Activated T-cell treated with anti-CD3 and anti-CD28 coated beads, Interleukin-2, amount 50 U/mL, for 72 hours (primary cell): ENCODE measurements at places on chromosomes 3 and 15. TPM values are rescaled to one million over a fixed set of nuclear protein-coding genes. Genes with fewer than 3 reads are reported as not detected.

FGF7 gene
- not detected for total RNA-seq

ABHD14A gene
- 6.6 TPM for total RNA-seq

KLF15 gene
- 1.0 TPM for total RNA-seq

C15orf62 gene
- 1.7 TPM for total RNA-seq

GRK7 gene
- not detected for total RNA-seq

SMAD6 gene
- total RNA-seq: 0.35 TPM

SLC22A13 gene
- 1.0 TPM for total RNA-seq

GRCh38 chr15:66838671-66839239, 136.7 kb downstream of the SMAD6 start:
- H3K4me1 ChIP-seq: no peaks in the 10 kb centered on the region
- no peak overlapping the region for H3K4me3 ChIP-seq
- no peak overlapping the region for H3K27ac ChIP-seq
- H3K36me3 ChIP-seq: no peaks in the 10 kb centered on the region
- DNase-seq: no peak
- peaks cover 31% of the 10 kb centered on the region for H3K27me3 ChIP-seq

- no peaks in the 10 kb centered on the region for H3K36me3 ChIP-seq
- no peaks in the 10 kb centered on the region for H3K4me1 ChIP-seq
- H3K4me3 ChIP-seq: no peak overlapping the region
Measured at GRCh38 chr3:124486324-124486723, 243.9 kb upstream of the UMPS start.

DNA sequence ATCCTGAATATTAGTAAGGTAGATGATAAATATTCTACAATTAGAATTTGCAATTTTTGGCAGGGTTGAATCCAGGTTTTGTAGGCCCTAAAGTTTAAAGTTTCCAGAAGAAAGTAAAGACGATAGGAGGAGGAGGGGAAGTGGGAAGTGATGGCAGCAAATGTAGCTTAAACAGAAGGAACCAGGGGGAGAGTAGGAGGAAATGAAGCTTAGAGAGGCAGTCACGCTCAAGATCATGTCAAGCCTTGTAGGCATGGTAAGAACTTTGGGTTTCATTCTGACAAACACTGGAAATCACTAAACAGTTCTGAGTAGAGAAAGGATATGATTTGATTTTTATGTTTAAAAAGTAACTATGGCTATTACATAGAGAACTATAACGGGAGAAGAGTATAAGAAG, 63.9 kb downstream of the NR2E3 start:
- no peaks in the 10 kb centered on the region for H3K36me3 ChIP-seq
- H3K4me1 ChIP-seq: no peaks in the 10 kb centered on the region
- H3K4me3 ChIP-seq: no peak overlapping the region
- H3K27me3 ChIP-seq: no peaks in the 10 kb centered on the region

DNA sequence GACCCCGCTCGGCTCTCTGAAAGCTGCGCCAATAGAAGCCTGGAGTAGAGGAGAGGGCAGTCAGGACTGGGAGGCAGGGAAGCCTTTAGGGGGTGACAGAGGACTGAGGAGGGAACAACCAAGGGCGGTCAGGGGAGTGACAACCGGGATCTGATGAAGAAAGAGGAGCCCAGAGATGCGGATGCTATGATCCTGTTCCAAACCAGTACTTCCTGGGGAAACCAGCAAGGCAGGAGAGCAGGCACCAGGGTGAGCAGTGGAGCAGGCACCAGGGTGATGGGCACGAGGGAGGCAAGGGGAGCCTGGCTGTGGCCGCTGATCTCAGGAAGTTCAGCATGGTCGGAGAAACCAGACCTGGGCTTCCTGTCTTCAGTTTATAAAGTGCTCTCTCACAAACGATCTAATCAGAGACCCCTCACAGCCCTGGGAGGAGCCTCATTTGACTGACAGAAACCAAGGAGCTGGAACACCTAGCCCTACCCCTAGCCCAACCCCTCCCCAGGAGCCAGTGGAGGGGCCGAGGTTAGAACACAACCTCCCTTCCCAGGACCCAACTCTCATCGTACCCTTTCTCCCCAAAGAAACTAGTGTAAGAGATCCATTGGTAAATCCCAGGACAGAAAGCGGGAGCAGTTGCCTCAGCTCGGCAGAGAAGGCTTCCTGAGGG, 34.9 kb downstream of the CCDC33 start:
- H3K4me3 ChIP-seq: no peak overlapping the region
- no peak for DNase-seq
- no peaks in the 10 kb centered on the region for H3K36me3 ChIP-seq
- H3K27me3 ChIP-seq: peaks cover 35% of the 10 kb centered on the region
- H3K27ac ChIP-seq: no peak overlapping the region
- H3K4me1 ChIP-seq: no peaks in the 10 kb centered on the region

DNA sequence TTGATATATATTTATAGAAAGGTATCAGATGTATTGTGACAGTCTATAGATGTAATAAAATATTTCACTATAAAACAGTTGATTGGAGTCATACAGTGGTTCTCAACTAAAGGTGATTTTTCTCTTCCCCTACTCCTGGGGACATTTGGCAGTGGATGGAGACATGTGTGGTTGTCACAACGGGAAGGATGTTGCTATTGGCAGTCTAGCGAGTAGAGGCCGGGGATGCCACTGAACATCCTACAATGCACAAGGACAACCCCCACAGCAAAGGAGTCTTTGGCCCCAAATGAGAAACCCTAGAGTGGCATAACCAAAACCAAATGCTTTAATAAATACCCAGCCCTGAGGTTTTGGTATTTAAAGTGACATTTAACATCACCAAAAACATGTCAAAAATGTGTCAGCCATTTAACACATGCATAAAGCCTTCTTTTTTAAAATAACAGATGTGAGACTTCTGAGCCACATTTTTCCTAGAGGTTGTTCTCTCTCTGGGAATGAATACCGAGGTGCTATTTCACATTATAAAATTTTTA, 367.5 kb downstream of the PTPRG start:
- no peak overlapping the region for H3K4me3 ChIP-seq
- no peak overlapping the region for H3K27ac ChIP-seq
- no peaks in the 10 kb centered on the region for H3K4me1 ChIP-seq
- no peaks in the 10 kb centered on the region for H3K36me3 ChIP-seq

DNA sequence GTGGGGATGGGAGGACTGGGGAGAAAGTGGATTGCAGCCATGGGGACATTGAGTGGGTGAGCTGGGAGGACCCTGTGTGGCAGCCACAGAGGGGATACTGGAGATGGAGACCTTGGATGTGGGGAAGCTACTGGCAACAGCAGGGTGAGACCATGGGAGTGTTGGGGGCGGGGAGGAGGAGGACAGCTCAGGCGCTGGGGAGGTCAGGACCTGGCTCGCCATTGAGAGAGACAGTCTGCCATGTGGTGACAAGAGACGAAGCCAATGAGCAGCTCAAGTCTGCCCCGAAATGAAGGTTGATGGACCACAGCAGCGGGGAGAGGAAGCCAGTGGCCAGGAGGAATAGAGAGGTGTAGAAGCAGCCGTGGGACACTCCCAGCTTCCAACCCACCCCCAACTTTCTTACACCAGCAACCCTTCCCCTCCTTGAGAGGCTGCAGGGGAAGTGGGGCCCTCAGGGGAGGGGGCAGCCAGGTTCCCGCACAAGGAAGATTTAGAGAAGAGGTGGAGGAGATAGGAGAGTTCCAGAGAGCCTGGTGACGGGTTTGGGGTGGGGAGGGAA, 118.1 kb downstream of the ASB7 start:
- H3K4me1 ChIP-seq: peaks cover 8% of the 10 kb centered on the region
- H3K36me3 ChIP-seq: no peaks in the 10 kb centered on the region
- H3K27me3 ChIP-seq: peaks cover 14% of the 10 kb centered on the region
- H3K27ac ChIP-seq: no peak overlapping the region
- no peak for DNase-seq
- no peak overlapping the region for H3K4me3 ChIP-seq

DNA sequence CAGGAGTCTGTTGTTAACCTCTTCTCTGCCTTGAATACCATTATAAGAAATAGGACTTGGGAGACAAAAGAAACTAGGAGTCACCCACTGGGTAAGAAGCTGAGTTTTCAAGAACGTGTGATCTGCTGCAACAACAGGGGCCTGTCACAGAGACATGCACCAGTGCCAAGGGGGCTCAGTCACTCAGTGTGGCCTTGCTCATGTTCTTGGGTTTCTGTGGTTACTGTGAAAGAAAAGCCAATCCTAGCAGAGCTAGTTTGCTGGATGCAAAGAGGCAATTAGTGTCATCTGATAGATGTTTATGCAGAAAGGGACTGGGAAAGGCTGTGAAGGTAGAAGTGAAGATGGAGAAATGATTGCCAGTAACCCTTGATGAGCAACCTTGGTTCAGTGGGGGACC, 126.3 kb downstream of the IQCH start:
- no peaks in the 10 kb centered on the region for H3K36me3 ChIP-seq
- no peaks in the 10 kb centered on the region for H3K27me3 ChIP-seq
- no peak overlapping the region for H3K27ac ChIP-seq
- H3K4me1 ChIP-seq: peaks cover 7% of the 10 kb centered on the region
- H3K4me3 ChIP-seq: no peak overlapping the region

DNA sequence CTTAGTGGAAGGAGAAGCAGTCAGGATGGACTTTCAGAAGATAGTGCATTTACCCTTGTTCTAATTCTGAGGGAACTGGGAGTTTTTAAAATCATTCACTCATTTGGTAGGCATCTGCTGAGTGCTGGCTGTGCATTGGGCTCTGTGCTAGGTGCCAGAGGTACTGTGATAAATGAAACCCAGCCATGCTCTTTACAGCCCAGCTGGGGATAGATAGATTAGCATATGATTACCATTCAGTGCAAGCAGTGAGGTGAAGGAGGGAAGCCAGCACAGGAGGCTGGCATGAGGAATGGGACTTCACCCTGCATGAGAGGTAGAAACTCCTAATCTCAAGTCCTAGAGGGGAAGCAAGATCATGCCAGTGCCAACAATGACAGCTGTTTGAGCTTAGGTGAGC, 361.9 kb upstream of the TRIM42 start:
- H3K4me3 ChIP-seq: no peak overlapping the region
- H3K27me3 ChIP-seq: peaks cover 34% of the 10 kb centered on the region
- no peaks in the 10 kb centered on the region for H3K4me1 ChIP-seq
- DNase-seq: no peak
- no peak overlapping the region for H3K27ac ChIP-seq

- H3K27ac ChIP-seq: no peak overlapping the region
- no peaks in the 10 kb centered on the region for H3K36me3 ChIP-seq
- H3K27me3 ChIP-seq: peaks cover 2% of the 10 kb centered on the region
- DNase-seq: peak; percentile 51
Measured at GRCh38 chr15:43285609-43286037, 18.9 kb upstream of the TGM5 start.

DNA sequence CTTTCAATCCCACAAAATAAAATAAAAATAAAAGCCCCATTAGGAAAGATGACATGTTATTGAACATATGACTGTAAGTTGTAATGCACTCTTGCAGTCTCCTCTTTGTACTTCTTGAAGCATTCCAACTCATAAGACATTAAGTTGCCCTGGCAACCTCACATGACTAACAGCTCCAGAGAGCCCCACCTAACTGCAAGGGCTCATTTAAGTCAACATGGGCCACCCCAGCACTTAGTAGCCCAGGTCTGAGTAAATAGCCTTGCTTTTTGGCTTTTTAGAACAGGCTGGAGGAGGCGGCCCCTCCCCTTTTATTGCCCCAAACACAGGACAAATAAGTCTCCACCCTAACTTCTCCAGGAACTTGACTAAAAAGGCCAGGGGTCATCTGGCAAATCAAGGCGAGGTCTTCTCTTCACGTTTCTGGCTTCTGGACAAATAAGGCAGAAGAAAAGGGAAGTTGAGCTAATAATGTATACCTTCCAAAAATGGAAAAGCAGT, 135.1 kb downstream of the TMCO5A start:
- peak overlapping the region; percentile 56 for H3K4me3 ChIP-seq
- no peak for DNase-seq
- peak overlapping the region; percentile 84 for H3K27ac ChIP-seq
- H3K4me1 ChIP-seq: peaks cover 41% of the 10 kb centered on the region

GRCh38 chr15:81152339-81152738, 18.3 kb downstream of the CFAP161 start:
- H3K4me1 ChIP-seq: no peaks in the 10 kb centered on the region
- peaks cover 6% of the 10 kb centered on the region for H3K27me3 ChIP-seq
- no peak for DNase-seq
- H3K4me3 ChIP-seq: no peak overlapping the region

GRCh38 chr3:24296441-24297205, 198.0 kb downstream of the THRB start:
- no peak for DNase-seq
- H3K4me3 ChIP-seq: no peak overlapping the region
- H3K27ac ChIP-seq: no peak overlapping the region
- no peaks in the 10 kb centered on the region for H3K4me1 ChIP-seq

- DNase-seq: no peak
- H3K27me3 ChIP-seq: no peaks in the 10 kb centered on the region
- no peak overlapping the region for H3K4me3 ChIP-seq
- H3K4me1 ChIP-seq: peaks cover 16% of the 10 kb centered on the region
- H3K36me3 ChIP-seq: no peaks in the 10 kb centered on the region
Measured at GRCh38 chr15:45616901-45617323, 17.9 kb upstream of the SQOR start.

- H3K27me3 ChIP-seq: no peaks in the 10 kb centered on the region
- H3K4me1 ChIP-seq: peaks cover 4% of the 10 kb centered on the region
- H3K4me3 ChIP-seq: peak overlapping the region; percentile 47
- peak; percentile 60 for DNase-seq
Measured at GRCh38 chr3:129045675-129046036, 14.9 kb upstream of the GP9 start.

DNA sequence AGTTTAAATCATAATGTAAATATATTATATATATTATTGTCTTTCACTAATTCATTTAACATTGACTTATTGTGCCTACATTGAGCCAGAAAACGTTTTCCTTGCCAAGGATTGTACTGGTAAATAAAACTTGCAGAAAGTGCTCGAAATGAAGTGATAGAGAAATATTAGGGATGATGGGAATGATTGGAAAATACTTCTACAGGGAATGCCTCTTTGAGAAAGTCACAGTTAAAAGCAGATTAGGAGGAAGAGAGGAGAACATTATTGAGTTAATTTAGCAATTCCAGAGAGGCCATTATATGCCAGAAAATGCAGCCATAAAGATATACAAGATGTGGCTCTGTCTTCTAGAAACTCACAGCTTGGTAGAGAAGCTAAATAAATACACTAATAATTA, 560.0 kb upstream of the KCNMB2 start:
- no peaks in the 10 kb centered on the region for H3K36me3 ChIP-seq
- no peaks in the 10 kb centered on the region for H3K27me3 ChIP-seq
- H3K4me1 ChIP-seq: peaks cover 6% of the 10 kb centered on the region
- H3K27ac ChIP-seq: no peak overlapping the region
- no peak overlapping the region for H3K4me3 ChIP-seq

- H3K27me3 ChIP-seq: no peaks in the 10 kb centered on the region
- no peak overlapping the region for H3K27ac ChIP-seq
- no peak overlapping the region for H3K4me3 ChIP-seq
- H3K4me1 ChIP-seq: peaks cover 7% of the 10 kb centered on the region
- no peak for DNase-seq
Measured at GRCh38 chr15:66594344-66594743, 28.5 kb upstream of the LCTL start.

GRCh38 chr3:24640330-24640877, 145.8 kb upstream of the THRB start:
- no peaks in the 10 kb centered on the region for H3K4me1 ChIP-seq
- no peaks in the 10 kb centered on the region for H3K27me3 ChIP-seq
- H3K27ac ChIP-seq: no peak overlapping the region
- no peak for DNase-seq
- no peaks in the 10 kb centered on the region for H3K36me3 ChIP-seq
